ENCODE measurements at places on chromosomes 2 and 18.

GRCh38 chr2:99317161-99317872, 16.3 kb upstream of the LYG1 start:
- no peaks in the 10 kb centered on the region for H3K27me3 ChIP-seq
- DNase-seq = no peak
- H3K27ac ChIP-seq = no peak overlapping the region
- peaks cover 34% of the 10 kb centered on the region for H3K36me3 ChIP-seq

DNA sequence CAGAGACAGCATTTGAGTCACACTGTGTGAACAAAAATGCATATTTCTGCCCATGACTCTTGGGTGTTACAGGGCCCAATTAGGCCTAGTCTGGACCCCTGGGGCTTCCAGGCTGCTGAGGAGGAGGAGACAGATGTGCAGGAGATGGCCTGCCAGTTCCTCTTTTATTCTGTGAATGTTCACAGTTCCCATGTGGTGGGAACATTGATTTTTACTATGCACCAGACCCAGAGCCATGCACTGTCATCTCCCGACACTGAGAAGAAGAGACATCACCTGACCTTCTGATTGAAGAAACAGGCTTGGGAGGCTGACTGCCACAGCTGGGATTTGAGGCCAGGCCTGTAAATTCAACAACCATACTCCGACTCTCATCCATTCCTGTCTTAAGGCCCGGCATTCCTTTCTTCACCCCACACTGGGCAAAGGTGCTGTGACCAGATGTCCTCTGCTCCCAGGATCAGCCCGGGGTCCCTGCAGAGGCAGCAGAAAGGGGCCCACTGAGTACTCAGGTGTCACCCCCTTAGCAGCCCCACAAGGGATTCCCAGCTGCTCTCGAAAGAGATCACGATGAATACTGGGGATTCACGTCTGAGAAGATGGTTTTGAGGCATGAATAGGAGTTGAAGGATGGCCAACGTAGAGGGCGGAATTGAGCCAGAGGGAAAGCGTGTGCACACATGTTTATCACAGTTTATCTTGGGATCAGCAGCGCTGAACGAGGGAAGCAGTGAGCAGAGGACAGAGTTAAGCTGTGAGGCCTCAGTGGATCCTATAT, 3.6 kb upstream of the TFCP2L1 start:
- no peak overlapping the region for H3K4me3 ChIP-seq
- H3K4me1 ChIP-seq = peaks cover 17% of the 10 kb centered on the region
- no peaks in the 10 kb centered on the region for H3K27me3 ChIP-seq
- no peak overlapping the region for H3K27ac ChIP-seq

DNA sequence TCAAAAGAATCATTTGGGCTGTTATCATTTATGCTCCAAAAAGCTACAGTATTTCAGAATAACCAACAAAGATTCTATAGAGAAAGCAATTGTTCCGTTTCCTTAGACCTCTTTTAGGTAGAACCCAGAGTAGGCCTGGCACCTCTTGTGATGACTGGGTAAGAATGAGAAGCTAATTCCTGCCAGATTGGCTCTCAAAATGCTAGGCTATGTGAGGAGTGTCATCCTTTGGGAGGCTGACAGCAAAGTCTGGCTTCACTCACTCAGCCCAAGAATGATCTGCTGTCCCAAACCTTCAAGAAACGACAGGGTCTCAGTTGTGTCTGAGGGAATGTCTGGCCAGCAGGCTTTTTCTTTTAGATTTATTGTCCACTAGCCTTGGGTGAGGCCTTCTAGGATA, 4.5 kb downstream of the CERS6 start:
- no peaks in the 10 kb centered on the region for H3K36me3 ChIP-seq
- no peak overlapping the region for H3K4me3 ChIP-seq
- DNase-seq = no peak
- peaks cover 25% of the 10 kb centered on the region for H3K4me1 ChIP-seq
- no peaks in the 10 kb centered on the region for H3K27me3 ChIP-seq

DNA sequence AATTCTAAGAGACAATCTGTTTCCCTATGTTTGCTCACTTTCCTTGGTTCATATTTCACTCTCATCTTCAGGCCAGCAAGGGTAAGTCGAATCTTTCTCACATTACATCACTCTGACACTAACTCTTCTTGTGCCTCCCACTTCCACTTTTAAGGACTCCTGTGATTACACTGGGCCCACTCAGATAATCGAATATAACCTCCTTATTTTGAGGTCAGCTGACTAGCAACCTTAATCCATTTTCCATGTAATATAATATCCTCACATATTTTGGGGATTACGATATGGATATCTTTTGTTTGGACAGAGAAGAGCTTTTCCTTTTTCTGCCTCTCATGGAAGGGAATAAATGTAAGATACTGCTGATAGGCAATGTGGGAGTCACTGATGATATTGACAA, 2015.7 kb upstream of the LRRTM1 start:
- no peak overlapping the region for H3K4me3 ChIP-seq
- no peaks in the 10 kb centered on the region for H3K27me3 ChIP-seq
- no peaks in the 10 kb centered on the region for H3K36me3 ChIP-seq
- DNase-seq = no peak
- H3K4me1 ChIP-seq = no peaks in the 10 kb centered on the region

GRCh38 chr2:74833418-74834233, at the start of gene HK2:
Gene HK2 (plus strand): TSS chr2:74834127. CDS start chr2:74834581, 454 bp downstream.
- no peaks in the 10 kb centered on the region for H3K27me3 ChIP-seq
- peak within 1 kb of the TSS; percentile 87 for H3K27ac ChIP-seq
- H3K4me1 ChIP-seq = peaks cover 47% of the 10 kb centered on the region
- peak within 1 kb of the TSS; percentile 84 for H3K4me3 ChIP-seq
- H3K36me3 ChIP-seq = peaks cover 44% of the 10 kb centered on the region

DNA sequence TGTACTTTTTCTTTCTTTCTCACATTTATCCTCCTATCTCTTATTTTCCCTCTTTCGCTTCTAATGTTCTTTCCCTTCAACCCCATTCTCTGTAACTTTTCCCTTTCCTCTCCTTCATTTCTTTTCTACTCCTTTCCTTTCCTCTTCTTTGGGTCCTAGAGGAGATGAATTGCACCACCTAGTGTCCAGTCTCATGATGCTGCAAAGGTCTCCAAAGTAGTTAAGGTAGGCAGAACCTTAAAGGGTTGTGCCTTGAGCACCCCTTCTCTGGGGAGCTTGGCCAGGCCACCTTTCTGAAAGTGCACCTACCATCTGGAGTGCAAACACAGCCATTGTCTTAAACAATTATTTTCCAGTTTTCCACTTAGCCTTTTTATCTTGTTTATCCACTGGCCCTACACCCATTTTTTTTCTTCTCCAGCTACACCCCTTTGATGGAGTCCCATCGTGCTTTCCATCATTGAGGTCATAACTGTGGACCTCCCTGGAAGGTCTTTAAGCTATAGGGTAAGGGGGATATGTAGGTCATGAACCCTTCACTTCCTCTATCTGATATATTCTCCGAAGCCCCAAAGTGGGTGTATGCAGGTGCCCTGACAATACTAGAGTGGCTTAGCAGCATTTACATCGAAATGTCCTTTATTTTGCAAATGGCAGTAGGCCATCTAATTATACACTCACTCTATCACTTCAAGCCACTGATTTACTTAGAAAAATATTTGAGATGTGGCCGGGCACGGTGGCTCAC, 155.9 kb downstream of the ESCO1 start:
- no peaks in the 10 kb centered on the region for H3K27me3 ChIP-seq
- DNase-seq = peak; percentile 57
- no peaks in the 10 kb centered on the region for H3K36me3 ChIP-seq
- no peak overlapping the region for H3K4me3 ChIP-seq
- H3K4me1 ChIP-seq = peaks cover 25% of the 10 kb centered on the region
- no peak overlapping the region for H3K27ac ChIP-seq

DNA sequence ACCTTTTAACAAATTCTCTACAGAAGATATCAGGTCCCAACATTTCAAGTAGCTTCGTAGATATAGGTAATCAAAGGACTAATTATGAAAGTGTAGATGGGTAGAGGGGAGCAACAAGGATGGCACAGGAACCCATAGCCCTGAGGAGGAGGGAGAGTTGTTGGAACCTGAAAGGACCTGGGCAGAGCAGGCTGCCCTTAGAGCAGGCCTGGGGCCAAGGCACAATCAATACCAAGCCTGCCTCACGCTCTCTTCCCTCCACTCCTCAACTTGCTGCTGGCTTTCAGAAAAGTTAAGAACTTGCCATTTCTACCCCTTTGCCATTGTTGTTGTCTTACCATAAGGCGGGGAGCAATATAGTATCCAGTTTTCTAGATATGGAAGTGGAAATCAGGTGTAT, 10.1 kb upstream of the NAT8 start:
- DNase-seq = no peak
- no peaks in the 10 kb centered on the region for H3K27me3 ChIP-seq
- H3K36me3 ChIP-seq = no peaks in the 10 kb centered on the region
- no peak overlapping the region for H3K4me3 ChIP-seq

DNA sequence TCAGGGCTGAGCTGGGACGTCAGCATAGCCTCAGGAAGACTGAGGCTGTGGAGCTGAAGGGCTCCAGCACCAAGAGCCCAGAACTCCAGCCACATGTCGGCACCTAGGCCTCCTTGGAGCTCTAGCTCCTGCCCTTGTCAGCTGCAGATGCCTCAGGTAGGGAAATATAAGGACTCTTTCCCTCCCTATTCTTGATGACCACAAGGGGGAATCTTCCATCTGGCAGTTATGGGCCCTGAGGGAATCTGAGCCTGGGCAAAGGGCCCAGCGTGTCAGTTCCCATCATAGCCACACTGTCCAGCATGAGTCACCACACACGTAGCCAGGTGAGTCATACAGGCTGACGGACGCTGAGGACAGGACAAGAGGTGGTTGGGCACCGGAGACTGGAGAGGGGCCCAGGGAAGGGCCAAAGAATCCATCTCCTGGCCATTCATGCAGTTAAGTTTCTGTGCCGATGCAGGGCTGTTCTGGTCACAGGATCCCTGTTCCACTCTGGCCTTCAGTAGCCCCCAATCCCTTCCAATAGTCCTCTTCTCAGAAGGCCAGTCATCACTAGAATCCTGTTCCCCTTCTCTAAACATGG, 1.8 kb downstream of the MPV17 start:
- peak overlapping the region; percentile 96 for H3K27ac ChIP-seq
- peak; percentile 90 for DNase-seq
- H3K27me3 ChIP-seq = no peaks in the 10 kb centered on the region
- H3K4me1 ChIP-seq = peaks cover 20% of the 10 kb centered on the region

DNA sequence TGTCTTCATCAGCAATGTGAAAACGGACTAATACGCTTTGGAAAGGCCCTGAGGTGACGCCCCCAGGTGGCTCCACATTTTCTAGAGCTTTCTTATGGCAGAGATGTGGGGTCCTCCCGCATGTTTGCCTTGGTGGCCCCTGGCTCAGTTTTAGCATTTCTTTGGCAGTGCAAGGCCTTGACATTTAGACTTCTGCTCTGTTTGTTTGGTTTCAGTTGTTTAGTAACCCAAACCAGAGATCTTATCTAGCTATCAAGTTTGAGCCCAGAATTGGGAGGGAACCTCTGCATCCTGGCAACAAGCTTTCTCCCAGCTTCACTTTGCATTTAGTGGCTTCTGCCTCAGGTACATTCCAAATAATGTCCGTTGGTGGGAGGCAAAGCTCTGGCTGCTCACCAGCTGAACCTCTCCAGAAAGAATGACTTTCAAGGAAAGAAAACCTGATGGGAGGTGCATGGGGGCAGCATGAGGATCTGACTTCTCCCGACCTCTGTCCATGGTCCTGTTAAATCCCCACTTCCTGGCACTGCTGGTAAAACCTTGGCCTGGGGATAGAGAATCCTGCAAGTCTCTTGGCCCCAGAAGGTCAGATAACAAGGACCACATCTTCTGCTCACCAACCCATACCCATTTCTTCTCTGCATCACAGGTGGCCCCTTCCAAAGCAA, 12.0 kb upstream of the MBP start:
- peaks cover 34% of the 10 kb centered on the region for H3K27me3 ChIP-seq
- H3K4me3 ChIP-seq = no peak overlapping the region
- peaks cover 7% of the 10 kb centered on the region for H3K4me1 ChIP-seq
- no peak overlapping the region for H3K27ac ChIP-seq
- no peak for DNase-seq

DNA sequence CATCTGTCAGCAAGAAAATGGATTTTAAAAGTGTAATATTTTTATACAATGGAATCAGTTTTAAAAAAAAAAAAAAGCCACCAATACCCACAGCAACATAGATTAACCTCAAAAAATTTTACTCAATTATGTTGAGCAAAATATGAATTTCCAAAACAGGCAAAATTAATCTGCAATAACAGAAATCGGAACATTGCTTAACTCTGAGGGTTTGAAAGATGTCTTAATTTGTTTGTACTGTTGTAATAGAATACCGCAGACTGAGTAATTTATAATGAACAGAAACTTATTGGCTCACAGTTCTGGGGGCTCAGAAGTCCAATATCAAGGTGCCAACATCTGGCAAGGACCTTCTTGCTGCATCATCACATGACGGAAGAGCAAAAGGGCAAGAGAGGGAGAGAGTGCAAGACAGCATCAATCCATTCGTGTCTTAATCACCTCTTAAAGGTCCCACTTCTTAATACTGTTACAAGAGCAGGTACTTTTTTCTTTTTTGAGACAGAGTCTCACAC, 31.8 kb upstream of the TNFAIP6 start:
- no peaks in the 10 kb centered on the region for H3K27me3 ChIP-seq
- no peak for DNase-seq
- H3K4me3 ChIP-seq = no peak overlapping the region
- H3K36me3 ChIP-seq = no peaks in the 10 kb centered on the region

GRCh38 chr18:61475931-61476330, 142.7 kb downstream of the CDH20 start:
- H3K27me3 ChIP-seq = peaks cover 32% of the 10 kb centered on the region
- H3K4me1 ChIP-seq = no peaks in the 10 kb centered on the region
- DNase-seq = no peak
- no peak overlapping the region for H3K4me3 ChIP-seq
- H3K36me3 ChIP-seq = no peaks in the 10 kb centered on the region
- no peak overlapping the region for H3K27ac ChIP-seq

- no peaks in the 10 kb centered on the region for H3K27me3 ChIP-seq
- no peak overlapping the region for H3K4me3 ChIP-seq
- no peaks in the 10 kb centered on the region for H3K36me3 ChIP-seq
- peaks cover 10% of the 10 kb centered on the region for H3K4me1 ChIP-seq
Measured at GRCh38 chr2:30472326-30472725, 25.3 kb downstream of the LCLAT1 start.

GRCh38 chr2:168490015-168490874, 34.2 kb downstream of the CERS6 start:
- DNase-seq = no peak
- H3K4me1 ChIP-seq = peaks cover 23% of the 10 kb centered on the region
- H3K27ac ChIP-seq = peak overlapping the region; percentile 78
- no peaks in the 10 kb centered on the region for H3K36me3 ChIP-seq

GRCh38 chr2:105806996-105807395, 62.3 kb downstream of the NCK2 start:
- no peak overlapping the region for H3K27ac ChIP-seq
- H3K4me1 ChIP-seq = peaks cover 24% of the 10 kb centered on the region
- no peaks in the 10 kb centered on the region for H3K27me3 ChIP-seq
- no peak overlapping the region for H3K4me3 ChIP-seq
- peaks cover 7% of the 10 kb centered on the region for H3K36me3 ChIP-seq

DNA sequence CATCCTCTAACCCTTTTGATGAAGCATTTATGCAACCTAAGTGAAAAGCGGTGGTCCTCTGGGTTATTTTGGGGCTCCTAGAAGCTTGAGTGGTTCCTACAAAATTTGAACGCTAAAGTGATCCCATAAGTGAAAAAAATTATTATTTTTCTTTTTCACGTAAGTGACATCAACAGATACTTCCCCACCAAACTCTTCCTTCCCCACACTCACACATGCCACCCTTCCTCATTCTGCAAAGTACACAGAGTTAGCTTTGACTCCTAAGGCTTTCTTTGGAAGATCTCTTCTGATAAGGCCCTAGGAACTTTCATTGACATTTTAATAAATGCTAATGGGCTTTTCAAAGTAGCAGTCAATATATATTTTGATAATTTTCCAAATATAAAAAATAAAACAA, 109.7 kb downstream of the DOCK10 start:
- DNase-seq = no peak
- no peak overlapping the region for H3K4me3 ChIP-seq
- H3K4me1 ChIP-seq = peaks cover 7% of the 10 kb centered on the region
- no peak overlapping the region for H3K27ac ChIP-seq
